ENCODE measurements at places on chromosomes 4 and X.

DNA sequence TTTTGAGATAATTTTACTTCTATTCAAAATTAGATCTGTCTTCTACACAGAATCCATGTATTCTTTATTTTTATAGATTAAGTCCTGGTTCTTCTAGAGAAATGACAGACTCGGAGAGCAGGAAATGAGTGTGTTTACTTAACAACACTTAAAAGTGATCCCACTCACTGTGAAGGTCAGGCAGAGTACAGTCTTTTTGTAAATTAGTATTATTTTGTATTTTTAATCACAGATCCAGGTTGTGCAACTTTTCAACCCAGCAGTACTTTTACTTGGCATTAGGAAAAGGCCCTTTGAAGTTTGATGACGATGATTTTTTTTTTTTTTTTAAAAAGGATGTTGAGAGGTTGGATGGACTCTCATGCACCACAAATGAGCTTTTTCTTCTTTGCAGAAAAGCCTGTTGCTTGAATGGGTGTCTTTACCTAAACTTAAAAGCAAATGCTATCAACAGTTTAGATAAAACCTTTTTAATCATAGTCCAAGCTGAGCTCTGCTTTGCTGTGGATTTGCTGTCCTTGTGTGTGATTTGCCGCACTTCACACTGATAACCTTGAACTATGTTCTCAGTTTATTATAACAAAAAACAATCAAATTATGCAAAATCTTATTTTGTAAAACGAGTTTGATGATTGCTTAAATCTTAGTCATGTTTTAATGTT, 114.1 kb downstream of the MXRA5 start:
- DNase-seq, result no peak

DNA sequence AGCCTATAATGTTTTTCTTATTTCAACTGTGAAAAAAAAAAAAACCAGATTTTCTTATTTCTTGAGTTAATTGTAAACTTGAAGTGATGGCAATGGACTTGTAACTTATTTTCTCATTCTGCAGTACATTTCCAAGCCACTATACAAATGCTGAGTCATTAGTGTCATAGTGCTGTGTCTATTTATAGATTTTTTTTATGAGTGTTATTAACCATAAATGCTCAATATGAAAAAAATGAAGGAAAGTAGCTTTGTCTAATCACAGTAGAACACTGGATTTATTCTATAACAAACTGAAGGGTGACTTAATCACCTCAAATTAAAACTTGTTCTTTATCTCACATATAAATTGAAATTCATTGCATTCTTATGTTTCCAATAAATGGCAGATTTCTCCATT, 718.6 kb downstream of the CCSER1 start:
- DNase-seq, result no peak

GRCh38 chr4:1629699-1630083, 54.4 kb downstream of the FAM53A start:
- DNase-seq, result no peak

- no peak for DNase-seq
Measured at GRCh38 chr4:182939680-182940079, 22.5 kb upstream of the DCTD start.

- no peak for DNase-seq
Measured at GRCh38 chrX:130224810-130225209, 43.9 kb downstream of the ZNF280C start.

- no peak for DNase-seq
Measured at GRCh38 chrX:147850875-147851274, 60.8 kb upstream of the FMR1 start.

DNA sequence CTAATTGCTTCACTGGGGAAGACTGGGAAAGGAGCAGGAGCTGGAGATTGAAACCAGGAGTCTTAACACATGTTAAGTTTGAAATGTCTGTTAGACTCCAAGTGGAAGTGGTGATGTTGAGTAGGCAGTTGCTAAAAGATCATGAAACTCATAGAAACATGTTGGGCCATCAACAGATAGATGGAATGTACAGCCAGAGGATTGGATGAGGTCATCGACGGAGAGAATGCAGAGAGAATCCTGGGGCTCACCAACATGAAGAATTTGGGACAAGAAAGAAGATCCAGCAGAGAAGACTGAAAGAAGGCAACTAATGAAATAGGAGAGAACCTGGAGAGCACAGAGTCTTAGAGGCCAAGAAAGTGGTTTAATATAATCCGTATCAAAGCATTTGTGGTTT, 19.4 kb upstream of the TSPAN5 start:
- no peak for DNase-seq

- no peak for DNase-seq
Measured at GRCh38 chrX:100883654-100884053, 9.5 kb upstream of the NOX1 start.

DNA sequence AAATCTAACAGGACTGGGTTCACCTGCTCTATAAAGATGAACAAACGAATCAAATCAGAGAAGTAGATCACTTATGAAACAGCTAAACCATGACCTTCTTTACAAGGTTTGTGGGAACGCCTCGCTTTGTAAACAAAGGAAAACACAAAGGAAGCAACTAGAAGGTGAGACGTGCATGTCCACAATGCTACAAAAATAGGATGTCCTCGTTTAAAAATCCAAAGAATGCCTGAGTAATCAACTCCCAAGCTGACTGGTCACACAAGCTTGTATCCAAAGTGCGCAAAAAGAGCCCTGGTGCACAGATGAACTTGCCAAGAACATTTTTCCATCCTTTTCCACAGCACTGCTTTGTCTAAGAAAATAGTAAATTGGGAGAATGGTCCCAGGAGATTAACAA, 6.3 kb upstream of the SH3KBP1 start:
- DNase-seq, result no peak

- no peak for DNase-seq
Measured at GRCh38 chr4:142881331-142881730, 35.2 kb upstream of the INPP4B start.

DNA sequence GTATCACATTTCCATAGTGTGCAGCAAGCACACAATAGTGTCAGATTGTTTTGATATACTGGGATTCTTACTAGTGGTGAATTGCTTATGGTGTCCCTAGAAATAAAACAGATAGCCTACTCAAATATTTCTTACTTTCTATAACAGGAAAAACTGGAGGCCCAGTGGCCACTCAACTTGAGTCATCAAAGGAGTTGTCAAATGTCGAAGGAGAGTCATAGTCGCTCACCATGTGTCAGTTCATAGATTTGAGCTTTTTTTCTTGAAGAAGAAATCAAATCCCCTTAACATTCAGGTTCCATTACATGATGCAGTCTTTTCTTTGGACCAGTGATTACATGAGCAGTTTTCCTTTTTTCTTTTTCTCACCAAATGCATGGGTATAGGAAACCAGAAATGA, 1271.0 kb downstream of the RAPGEF2 start:
- no peak for DNase-seq

DNA sequence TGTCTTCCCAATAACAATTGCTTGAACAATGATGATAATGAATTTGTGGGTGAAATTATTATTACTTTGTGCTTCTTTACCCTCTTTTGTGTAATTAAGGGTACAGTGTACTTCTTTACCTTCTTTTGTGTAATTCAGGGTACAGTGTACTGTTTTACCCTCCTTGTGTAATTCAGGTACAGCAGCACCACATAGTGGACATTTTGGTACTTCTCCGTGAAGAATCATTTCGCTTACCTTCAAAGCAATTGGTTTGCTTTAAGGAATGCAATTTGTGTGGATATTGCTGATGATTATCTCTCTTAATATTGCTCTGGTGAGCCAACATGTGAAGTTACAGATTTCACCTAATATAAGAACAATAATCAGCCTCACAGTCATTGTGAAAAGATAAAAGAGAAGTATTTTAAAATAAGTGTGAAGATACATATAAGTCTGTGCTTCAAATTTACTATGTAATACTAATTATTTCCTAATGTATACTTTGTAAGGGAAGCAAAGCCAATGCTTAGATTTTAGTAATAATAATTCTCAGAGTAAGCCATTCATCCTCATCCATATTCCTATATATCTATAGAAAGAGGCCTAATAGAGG, 27.2 kb upstream of the SEC24B start:
- DNase-seq, result no peak

GRCh38 chr4:743463-744211, 38.0 kb downstream of the PCGF3 start:
- DNase-seq, result no peak
